COR-L47 (cell line): ENCODE measurements at places on chromosomes 12 and 14.

DNA sequence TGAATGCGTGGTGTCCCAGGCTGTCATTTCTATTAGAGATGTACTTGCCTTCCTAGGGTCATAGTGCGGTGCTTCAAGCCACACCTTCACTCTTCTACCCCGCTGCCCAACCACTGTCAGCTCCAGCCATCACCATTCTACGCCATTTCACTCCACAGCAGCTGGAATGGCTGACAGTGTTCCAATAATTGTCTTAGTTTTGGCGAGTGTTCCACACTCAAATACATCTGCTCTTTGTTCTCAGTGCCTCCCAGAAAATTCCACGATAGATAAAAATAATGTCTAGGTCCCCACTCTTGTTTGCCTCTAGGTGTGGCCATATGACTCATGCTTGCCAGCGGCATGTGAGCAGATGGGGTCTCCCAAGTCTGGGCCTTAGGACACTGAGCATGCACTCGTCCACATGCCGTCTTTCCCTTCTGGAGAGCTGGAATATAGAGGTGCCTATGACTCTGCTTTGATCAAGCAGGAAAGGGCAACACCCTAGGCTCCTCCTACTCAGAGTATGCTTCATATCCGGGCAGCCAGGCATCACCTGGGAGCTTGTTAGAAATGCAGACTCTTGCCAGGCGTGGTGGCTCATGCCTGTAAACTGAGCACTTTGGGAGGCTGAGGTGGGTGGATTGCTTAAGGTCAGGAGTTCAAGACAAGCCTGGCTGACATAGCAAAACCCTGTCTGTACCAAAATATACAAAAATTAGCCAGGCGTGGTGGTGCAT is 163.0 kb downstream of the BRMS1L start:
- no peak for DNase-seq

- no peak for DNase-seq
These were observed 66.7 kb downstream of the GALNT16 start for GRCh38 chr14:69326611-69327010.

GRCh38 chr12:3962631-3963483 is 89.7 kb upstream of the PARP11 start:
- DNase-seq, result no peak

DNA sequence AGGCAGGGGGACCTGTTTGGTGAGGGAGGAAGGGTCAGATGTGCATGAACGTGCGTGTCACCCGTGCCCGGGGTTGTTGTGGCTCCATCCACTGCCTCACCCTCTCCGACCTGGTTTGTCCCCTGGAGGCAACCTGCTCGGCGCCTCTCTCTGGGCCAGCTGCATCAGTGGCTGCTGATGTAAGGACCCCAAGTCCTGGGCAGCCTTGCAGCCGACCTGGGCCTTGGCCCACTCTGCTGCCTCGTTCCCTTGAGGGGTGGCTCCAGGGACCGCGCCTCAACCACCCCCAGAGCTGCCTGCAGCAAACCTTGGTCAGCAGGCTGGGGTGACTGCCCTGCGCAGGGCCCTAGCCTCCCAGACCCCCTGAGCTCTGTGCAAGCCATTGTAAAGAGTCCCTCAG is 351.7 kb downstream of the TMEM121 start:
- DNase-seq, result no peak

DNA sequence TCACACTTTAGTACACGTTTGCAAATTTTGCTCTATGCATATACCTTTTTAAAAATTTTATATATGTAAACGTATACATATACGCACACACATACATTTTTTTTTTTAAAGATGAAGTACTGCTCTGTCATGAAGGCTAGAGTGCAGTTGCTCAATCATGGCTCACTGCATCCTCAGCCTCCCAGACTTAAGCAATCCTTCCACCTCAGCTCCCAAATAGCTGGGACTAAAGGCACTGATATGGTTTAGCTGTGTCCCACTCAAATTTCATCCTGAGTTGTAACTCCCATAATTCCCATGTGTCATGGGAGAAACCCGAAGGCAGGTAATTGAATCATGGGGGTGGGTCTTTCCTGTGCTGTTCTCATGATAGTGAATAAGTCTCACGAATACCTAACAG is 220.8 kb upstream of the CAND1 start:
- no peak for DNase-seq
